Islet precursor cell (in vitro differentiated cells): ENCODE measurements at places on chromosomes 11 and 22.

DNA sequence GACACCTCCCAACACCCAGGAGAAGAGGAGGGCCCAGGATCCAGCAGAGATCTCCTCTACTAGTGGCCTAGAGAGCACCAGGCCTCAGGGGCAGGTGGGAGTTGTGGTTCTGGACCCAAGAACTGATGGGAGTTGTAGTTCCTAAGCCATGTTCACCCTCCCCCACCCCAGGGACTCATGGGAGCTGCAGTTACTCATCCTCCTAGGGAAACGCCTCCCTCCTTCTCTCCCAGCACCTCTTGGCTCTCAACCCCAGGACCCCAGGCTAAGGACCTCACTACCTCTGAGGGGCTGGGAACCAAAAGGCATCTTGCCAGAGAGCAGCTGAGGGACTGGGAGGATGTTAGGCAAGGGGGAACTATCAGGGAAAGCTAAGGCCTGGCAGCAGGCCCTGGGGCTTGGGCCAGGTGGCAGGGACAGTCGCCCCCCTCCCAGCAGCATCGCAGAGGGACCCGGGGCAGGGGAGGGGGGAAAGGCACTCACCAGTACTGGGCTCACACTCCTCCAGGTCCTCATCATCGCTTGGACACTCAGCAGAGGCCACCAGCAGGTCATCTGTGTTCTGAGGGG, 28.9 kb downstream of the SLC22A12 start:
- DNase-seq = peak; percentile 67

DNA sequence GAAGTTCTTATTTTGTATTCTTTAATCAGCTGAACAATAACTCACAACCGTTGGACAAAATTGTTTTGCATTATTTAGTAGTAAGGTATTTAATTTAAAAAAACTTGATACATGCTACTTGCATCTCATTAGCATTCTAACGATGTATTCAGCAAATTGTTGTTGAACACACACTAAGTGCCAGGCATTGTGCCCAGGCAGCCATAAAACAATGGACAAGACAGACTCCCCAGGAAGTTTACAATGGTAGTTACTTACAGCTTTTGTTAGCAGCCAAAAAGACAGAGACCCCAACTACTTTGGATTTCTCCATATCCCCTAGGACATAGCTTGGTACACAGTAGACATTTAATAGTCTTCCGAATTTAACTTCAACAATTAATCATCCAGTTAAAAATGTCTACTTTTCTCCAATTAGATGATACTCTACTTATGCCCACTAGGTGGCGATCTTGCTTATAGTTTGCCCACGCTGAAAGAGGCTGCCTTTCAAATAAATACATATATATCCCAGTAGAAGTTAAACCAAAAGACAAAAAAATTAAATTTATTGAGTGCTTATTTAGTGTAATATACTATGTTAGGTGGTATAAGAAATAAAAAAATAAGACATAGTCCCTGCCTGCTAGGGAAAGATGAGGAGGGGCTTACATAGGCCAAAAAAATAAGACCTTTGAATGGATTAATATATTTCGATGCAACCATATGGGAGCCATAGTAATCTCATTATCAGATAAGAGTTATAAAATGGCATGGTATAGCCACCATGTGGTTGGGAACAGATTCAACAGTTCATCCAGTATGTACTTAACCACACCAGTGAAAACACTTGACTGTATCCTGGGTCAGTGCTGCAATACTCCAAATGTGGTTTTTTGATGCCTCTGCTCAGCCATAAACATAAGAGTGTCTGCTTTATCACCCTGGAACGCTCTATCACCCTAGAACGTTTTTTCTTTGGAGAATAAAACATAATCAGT, 2.0 kb upstream of the FJX1 start:
- DNase-seq = no peak

DNA sequence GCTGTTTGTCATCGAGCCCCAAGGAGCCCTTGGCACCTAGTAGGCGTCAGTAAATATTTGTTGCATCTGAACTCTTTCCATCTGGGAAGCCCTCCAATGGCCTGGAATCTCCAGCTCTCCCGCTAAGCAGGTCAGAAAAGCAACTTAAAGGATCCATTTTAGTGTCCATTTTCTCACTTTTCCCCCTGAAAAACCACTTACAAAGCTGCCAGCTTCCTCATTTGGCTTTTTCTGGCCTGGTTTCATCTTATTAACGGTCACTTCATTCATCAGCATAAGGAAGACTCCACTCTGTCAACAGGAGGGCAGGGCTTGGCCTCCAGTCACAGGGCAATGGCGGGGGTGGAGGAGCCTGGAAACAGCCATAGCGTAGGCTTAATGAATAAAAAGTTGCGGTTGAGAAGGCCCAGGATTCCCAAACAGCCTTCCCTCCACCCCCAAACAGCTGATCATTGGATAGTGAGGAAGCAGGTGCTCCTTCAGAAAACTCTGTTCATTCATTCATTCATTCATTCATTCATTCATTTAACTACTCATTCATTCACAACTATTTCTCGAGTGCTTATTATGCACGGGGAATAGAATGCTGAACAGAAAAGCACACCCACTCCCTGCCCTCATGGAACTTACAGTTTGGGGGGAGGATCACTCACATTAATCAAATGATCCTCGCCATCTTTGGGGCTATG, 104.5 kb upstream of the RCN1 start:
- DNase-seq = no peak

- DNase-seq = no peak
These were observed 141.9 kb downstream of the TMEM135 start for GRCh38 chr11:87179621-87180020.

- DNase-seq = peak; percentile 27
These were observed 28.4 kb upstream of the CACNG2 start for GRCh38 chr22:36731916-36732315.

DNA sequence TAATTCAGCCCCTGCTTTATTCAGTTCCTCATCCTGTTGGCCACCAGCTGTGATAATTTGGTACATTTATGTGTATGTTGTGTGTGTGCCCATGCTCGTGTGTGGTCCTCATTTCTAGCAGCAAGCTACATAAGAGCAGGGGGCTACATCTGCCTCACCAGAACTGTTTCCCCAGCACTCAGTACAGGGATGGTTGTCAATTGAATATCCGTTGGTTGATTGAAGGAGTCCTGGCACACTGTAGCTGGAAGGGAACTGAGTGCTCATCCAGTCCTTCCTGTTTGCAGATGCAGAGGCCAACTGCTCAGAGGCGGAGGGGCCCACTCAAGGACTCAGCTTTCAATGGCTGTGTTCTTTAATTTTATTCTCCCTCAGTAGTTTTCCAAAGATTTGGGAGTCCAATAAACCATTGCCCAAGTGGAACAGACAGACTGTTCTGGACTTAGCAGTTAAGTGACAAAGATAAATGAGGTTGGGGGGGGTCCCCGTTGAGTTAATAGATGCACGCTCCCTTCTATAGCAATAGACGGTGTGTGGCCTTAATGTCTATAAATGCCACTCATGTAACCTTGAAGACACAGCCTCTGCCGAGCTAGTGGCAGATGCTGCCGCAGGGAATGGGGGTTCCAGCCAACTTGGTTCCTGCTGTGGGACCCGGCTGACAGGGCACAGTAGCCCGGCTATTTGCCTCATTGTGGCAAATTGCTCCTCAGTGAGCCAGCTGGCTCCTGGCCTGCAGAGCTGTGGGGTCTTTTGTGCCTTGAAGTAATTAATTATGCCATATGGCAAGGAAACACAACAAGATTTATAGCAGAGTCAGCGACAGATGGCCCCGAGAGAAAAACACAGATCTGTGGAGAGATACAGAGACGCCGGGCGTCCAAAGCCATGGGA, 71.4 kb upstream of the GRK3 start:
- no peak for DNase-seq

DNA sequence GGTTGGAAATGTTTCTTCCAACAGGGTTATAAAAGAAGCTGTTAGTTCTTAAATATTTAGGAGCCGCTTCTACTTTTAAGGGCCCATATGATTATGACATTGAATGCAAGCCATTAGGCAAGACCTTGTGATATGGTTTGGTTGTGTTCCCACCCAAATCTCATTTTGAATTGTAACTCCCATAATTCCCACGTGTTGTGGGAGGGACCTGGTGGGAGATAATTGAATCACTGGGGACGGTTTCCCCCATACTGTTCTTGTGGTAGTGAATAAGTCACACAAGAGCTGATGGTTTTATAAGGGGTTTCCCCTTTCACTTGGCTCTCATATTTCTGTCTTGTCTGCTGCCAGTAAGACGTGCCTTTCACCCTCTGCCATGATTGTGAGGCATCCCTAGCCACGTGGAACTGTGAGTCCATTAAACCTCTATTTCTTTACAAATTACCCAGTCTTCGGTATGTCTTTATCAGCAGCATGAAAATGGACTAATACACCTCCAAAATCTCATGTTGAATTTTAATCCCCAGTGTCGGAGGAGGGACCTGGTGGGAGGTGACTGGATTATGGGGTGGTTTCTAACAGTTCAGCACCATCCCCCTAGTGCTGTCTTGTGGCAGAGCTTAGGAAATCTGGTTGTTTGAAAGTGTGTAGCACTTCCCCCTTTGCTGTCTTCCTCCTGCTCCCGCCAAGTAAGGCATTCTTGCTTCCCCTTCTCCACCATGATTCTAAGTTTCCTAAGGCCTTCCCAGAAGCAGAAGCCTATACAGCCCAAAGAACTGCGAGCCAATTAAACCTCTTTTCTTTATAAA, 4.3 kb downstream of the CD59 start:
- DNase-seq = no peak

DNA sequence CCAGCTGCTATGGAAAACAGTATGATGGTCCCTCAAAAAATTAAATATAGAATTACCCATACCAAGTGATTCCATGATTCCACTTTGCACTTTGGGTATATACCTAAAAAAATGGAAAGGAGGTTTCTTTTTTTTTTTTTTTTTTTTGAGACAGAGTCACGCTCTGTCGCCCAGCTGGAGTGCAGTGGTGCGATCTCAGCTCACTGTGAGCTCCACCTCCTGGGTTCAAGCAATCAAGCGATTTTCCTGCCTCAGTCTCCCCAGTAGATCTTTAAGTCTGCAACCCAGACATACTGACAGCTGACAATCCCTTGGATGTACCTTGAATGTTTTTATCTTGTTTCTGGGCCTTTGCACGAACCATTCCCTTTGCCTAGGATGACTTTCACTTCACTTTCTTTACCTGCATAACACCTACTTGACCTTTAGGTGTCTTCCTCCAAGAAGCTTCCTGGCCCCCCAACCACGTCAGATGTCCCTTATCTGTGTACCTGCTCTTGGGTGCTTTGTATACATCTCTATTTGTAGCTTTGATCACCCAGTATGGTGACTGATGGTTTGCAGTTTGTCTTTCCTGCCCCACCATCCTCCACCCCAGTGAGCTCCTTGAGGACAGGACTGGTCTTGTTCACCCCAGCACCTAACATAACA, 11.6 kb downstream of the UCP3 start:
- DNase-seq = no peak

GRCh38 chr11:123357990-123358827, 71.9 kb upstream of the GRAMD1B start:
- DNase-seq = peak; percentile 66

GRCh38 chr11:110096496-110096895, 3.3 kb downstream of the ZC3H12C start:
- DNase-seq = no peak

GRCh38 chr11:95922099-95922498, 1.8 kb downstream of the MTMR2 start:
- no peak for DNase-seq

- DNase-seq = no peak
These were observed 10.0 kb upstream of the NAV2 start for GRCh38 chr11:19702620-19703019.

GRCh38 chr11:44065161-44065661, 859 bp upstream of the ACCS start:
- peak; percentile 50 for DNase-seq

GRCh38 chr11:8327761-8328192, 64.1 kb upstream of the LMO1 start:
- DNase-seq = no peak

- no peak for DNase-seq
These were observed 328.2 kb downstream of the TTC28 start for GRCh38 chr22:28351476-28351875.

GRCh38 chr22:27867085-27867952, 51.7 kb downstream of the PITPNB start:
- no peak for DNase-seq

DNA sequence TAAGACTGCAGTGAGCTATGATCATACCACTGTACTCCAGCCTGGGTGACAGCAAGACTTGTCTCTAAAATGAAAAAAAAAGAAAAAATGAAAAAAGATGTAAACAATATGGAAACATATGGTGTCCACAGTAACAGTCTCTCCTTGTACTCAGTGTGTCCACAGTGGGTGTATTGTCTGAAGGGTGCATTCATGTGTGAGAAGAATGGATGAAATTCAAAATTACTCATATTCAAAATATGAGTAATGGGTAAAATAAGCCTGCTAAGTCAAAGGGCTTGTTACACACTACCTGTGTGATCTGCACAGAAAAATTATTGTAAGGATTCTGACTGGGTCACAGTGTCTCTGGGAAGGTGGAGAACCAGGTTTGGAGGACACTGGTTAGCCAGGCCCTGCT, 26.9 kb downstream of the PPFIA1 start:
- DNase-seq = no peak

DNA sequence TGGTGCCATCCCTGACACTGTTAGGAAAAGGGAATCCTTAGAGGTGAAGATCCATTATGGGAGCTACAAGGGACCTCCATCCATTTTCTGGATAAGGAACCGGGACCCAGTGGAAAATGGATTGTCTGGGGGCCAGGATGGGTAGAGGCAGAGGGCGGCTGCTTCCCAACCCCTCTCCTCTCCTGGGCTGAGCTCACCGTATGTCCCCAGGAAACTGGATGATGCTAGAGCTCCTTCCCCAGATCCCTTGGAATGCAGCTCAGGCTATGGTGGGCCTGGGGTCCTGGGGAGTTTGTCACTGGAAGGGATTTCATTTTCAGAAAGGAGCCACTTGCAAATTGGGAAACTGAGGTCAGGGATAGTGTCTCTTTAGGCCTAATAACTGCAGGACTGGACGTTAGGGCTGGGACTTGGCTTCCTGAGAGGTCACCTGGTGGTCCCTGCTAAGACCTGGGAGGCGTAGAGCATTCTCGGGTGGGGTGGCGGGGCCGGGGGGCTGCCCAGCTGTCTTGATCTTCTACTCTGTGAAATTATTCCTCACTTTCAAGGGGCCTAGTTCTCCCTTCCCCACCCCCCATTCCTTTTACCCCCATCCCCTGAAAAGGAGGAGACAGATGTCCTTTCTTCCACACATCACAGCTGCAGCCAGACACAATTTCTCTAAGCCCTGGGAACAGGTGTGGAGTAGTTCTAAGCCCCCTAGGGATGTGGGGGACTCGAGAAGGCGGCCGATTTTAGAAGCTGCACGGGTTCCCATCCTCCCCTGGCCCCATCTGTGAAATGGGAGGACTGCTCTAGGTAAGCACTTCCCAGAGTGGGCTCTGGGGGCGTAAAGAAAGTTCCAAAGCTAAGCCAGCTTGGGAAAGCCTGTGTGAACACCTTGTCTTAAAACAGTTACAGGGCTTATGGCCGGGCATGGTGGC, 99.8 kb downstream of the PKNOX2 start:
- no peak for DNase-seq
